ENCODE measurements at places on chromosomes 4 and X.

GRCh38 chr4:124694306-124694705 lies 18.2 kb downstream of the ANKRD50 start:
- DNase-seq = no peak

DNA sequence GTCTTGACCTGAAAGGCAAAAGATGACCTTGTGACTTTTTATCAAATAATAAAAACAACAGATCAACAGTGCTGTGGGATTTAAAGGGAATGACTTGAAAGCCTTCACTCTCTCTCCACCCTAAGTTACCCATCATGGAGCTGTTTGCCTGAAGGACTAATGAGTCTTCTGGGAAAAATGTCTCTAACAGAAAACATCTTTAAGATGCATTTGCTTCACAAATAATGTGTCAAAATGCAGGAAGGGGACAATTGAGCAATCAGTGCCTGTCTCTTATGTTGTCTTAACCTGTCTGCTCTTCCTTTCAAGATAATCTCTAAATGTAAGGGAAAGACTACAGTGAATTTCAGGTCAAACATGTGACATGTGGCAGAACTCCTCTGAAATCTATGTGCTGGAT lies 766.6 kb downstream of the PDHA2 start:
- DNase-seq = no peak

DNA sequence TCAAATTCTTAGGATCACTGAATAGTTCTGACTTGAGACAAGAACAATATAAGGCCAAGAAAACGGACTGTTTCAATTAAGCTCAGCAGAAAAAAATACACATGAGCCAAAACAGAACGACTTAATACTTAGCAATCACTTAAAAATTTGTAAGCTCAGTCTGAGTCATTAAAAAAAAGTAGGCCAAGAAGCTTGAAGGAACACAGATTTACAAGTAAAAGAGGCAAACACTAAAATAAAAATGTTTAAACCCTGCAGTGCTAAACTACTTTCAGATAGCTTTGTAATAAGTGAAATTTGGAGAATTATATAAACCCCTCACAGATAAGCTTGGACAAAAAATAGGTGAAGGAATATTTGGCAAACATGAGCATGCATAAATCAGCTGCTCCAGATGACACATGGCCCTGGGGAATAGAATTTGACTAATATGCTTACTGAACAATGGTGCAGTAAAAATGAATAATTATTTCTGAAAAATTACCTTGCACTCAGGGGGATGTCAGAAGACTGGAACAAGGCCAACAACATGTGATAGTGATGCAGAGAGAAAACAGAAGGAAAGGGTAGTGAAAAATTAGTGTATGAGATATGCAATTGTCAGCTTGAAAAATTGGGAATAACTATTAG lies 49.6 kb downstream of the LNX1 start:
- DNase-seq = no peak

GRCh38 chrX:16587836-16588235 lies 62.1 kb upstream of the S100G start:
- no peak for DNase-seq

- no peak for DNase-seq
Observed at GRCh38 chr4:83232082-83232481, 52.5 kb downstream of the COQ2 start.

DNA sequence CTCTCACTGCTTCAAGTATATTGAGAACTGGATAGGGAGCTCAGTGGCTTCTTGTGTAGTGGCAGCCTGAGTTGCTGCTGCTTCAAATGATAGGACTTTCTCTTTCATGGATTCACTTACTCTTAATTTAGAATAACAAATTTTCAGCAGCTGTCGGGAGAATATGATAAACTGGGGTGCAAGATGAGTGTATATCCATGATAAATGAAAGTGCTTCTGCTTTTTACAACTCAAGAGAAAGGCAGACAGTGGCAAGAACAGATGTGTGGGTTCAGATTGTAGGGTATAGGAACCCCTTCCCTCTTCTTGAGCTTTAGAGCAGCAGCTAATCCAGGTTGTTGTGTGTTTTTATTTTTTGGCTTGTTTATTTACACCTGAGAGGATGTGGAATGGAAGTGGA lies 1.0 kb downstream of the SH3BGRL start:
- DNase-seq = no peak

DNA sequence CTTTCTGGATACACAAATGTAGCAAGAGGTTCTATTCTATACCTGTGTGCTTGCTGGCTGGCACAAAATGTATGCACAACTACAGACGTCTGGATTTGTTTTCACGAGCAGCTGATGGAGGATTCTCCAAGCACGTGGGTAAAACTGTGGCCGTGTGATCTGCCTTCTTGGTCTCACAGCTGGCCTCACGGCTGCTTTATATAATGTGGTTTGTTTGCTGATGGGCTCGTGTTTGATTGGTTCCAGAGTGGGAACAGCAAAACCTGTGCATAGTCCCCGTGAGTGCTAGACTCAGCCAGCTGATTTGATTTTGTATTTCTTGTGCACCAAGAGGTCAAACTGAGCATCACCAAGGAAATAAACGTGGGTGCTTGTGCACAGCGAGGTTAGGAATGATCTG lies 262.6 kb upstream of the RPS6KA3 start:
- no peak for DNase-seq

DNA sequence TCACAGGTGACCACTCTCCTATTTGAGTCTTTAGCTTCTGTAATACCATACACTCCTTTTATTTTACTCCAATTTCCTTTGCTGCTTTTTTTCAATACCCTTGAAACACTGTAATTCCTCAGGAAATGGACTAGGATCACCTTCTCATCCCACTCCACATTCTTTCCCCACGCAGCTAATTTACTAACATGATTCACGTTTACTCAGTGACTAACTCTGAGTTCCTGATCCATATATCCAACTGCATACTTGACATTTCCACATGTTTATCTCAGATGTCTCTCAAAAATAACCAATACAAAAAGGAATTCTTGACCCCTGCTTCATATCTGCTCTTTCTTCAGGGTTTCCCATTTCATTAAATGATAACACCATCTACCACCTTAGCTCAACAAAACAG lies 19.9 kb downstream of the RPS6KA6 start:
- DNase-seq = no peak

DNA sequence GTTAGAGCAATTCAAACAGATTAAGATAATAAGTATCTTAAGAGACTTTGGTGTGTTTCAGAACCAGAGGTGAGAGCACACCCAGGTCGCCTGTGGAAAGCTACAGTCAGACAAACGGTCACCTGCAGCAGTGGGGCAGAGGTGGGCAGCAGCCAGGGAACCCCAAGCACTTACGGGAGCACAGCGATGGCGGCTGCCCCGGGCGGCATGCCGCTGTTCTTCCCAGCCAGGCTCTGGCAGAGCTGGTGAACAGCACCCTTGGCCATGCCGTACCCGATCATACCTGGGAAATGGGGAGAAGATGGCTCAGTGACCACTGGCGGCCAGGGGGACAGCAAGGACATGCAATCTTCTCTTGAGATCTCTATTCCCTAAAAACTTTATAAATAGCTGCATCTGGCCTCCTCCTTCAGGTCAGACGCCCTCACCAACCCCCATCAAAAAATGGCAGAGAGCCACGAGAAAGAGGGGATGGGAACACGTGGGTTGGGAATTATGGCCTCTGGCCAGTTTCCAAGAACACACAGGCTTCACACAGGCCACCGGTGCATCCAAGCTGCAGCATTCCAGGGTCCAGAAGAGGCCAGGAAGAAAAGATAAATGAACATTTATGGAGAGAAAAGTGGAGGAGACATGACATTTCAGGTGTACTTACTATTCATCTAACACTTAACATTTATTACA lies 19.7 kb downstream of the QDPR start:
- no peak for DNase-seq

DNA sequence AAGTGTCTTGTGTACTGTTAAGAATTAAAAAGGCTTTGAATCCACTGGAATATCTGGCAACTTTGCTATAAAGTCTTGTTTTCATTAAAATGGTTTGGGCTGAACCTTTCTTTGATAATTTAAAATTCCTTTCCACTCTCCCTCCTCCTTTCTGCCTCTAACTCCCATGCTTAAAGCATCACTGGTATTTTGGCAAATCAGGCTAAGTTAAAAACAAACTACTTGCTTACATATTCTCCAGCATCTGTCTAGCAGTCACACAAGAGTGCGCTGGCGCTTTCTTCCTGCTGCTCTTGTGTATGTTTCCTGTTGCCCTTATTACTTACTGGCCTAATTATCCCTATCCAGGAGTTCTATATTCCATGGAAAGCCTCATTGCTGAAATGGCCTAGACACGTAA lies 136.6 kb downstream of the VEGFC start:
- no peak for DNase-seq

GRCh38 chr4:42397635-42398170 lies 415 bp downstream of the SHISA3 start:
- no peak for DNase-seq

Measured in T-helper 17 cell (primary cell).